ENCODE measurements at places on chromosomes 7 and 10.

DNA sequence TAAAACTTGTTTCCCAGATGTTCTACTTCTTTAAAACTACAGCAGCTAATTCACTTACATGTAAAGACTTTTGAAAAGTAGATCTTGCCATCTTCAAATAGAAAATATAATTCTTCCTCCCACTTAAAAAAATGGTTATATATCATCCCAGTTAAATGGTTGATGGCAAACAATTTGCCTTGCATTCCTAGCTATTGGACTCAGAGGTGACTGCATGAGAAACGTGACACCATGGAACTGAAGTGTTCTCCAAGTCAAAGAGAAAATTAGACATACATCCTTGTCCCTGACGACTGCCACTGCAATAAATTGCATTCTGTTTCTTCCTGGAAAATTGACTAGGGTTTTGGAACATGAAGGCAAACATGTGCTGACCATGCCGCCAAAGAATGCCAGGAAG is 95.0 kb upstream of the POM121L12 start:
- no peak for DNase-seq

GRCh38 chr7:36115448-36116321 is 37.4 kb upstream of the EEPD1 start:
- DNase-seq: peak; percentile 91

- DNase-seq: no peak
Measured at GRCh38 chr10:5502061-5502521, 2.7 kb upstream of the CALML5 start.

GRCh38 chr7:117412390-117412789 is 14.9 kb downstream of the ASZ1 start:
- no peak for DNase-seq

DNA sequence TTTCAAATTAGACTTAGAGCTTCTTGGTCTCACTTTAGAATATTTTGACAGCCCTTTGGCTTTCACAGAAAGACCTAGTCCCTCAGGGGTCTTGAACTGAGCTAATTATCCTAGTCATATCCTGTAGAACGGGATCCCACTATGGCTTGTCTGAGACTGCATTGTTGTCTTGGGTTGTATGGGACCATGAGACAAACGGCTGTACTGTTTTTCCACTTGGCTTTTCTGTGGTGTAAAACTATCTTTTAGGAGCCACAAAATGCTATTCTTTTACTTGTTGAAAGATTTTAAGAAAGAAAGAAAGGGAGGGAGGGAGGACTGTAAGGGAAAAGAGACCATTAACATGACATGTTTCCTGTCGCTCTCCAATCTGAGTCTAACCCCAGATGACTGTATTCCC is 432.5 kb downstream of the AUTS2 start:
- no peak for DNase-seq

- no peak for DNase-seq
Measured at GRCh38 chr10:52877451-52877850, 104.9 kb upstream of the MBL2 start.

Measured in activated CD8-positive, alpha-beta memory T cell treated with anti-CD3 and anti-CD28 coated beads, Interleukin-2, amount 50 U/mL, for 48 hours (primary cell).